ENCODE measurements at places on chromosomes 3 and 15.

- DNase-seq, result no peak
Observed at GRCh38 chr3:167228135-167228534, 152.0 kb downstream of the ZBBX start.

DNA sequence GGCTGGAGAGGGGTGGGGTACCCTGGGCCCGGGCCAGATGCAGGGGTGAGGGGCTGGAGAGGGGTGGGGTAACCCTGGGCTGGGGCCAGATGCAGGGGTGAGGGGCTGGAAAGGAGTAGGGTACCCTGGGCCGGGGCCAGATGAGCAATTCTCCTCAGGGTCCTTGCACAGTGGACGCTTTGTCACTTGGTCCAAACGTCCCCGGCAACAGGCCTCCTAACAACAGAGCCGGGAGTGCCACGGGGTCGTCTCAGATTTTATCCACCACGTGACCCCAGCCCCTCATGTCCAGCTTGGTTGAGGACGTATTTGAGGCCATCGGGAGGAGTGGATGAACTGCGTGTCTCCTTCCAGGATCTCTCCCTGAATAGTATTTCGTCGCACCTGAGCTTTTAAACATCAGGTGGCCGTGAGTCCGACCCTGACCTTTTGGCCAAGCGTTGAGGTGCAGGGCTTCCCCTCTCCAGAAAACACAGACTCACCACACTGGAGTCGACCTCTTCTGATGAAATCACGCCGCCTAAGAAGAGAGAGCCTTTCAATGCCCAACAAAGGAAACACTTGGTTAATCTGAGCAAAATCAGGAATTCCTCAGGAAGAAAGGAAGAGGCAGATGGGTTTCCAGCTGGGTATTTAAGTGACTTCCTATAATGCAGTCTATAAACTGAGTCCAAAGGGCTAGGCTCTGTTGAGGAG is 12.8 kb upstream of the LRRC15 start:
- DNase-seq, result no peak

- DNase-seq, result no peak
Observed at GRCh38 chr15:46270481-46271147, 635.8 kb downstream of the SQOR start.

DNA sequence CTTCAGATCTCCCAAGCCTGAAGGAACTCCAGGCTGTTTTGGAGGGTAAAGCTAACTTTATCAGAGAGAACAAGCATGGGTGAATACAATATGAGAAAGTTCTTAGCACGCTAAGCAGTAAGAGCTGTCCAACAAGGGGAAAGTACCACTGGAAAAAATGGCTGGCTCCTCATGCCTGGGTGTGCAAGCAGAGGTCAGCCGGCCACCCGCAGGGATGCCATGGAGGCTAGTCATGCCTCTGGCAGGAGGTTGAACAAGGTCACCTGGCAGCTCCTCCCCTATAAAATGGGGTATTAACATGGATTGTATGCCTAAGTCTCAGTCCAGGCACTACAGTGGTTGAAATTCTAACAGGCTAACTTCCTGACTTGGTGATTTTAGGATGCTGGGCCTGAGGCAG is 75.4 kb upstream of the SLC6A1 start:
- no peak for DNase-seq

DNA sequence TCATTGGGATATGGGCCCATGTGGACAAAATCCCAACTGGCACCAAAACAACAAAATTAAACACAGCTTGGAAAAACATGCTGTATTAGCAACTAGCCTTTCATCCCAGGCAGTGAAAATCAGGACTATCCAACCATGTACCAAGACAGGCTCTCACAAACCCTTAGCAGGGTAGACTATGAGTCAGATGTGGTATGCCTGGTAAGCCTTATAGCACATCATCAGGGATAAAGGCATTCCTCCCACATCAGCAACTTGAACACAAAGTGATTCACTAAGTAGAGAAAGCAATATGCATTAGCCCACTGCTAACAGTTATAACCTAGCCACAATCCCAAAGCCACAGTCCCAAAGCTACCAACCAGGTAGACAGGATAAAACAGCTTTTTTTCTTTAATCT is 8.0 kb downstream of the CEP152 start:
- DNase-seq, result no peak

- no peak for DNase-seq
Observed at GRCh38 chr3:191269289-191270085, 59.7 kb upstream of the CCDC50 start.

DNA sequence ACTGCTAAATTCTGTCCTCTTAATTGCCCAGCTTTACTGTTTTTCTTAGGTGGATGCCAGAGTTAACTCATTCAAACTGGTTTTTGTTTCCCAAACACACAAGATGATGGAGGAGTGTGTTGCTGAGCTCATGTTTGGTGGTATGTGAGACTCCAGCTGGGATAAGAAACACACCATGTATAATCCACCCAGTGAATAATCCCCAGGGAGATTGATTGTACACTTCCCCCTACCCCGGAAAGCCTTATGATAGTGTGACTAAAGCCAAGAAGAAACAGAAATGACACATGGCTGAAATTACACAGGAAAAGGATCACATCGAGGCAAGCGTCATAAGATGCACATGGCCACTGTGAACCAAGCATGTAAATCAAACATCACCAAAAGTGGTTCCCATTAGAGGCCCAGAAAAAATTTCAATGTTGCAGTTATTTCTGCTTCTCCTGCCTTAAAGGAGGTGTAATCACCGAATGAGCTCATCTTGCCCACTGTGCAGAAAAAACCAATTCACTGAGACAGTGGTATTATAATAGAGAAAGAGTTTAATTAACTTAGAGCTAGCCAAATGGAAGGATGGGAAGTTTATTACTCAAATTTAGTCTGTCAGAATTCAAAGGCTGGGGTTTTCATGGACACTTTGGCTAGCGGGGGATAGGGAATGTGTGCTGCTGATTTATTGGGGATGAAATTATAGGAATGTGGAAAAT is 56.7 kb upstream of the MAGI1 start:
- no peak for DNase-seq

DNA sequence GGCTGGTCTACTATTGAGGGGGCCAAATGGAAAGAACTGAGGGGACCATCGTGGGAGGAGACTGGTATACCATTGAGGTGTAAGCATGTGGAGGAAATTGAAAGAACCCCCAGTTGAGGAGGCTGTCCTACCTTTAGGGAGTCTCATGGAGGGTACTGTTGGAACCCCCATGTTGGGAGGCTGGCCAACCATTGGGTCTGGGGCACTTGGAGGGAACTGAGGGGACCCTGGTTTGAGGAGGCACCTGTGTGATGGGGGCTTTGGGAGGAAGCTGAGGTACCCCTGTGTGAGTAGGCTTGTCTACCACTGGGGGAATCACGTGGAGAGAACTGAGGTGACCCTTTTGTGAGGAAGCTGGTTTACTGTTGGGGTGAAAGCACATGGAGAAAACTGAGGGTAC is 157.5 kb downstream of the FBLN2 start:
- DNase-seq, result no peak

- no peak for DNase-seq
Observed at GRCh38 chr3:35665390-35666055, 26.2 kb downstream of the ARPP21 start.

DNA sequence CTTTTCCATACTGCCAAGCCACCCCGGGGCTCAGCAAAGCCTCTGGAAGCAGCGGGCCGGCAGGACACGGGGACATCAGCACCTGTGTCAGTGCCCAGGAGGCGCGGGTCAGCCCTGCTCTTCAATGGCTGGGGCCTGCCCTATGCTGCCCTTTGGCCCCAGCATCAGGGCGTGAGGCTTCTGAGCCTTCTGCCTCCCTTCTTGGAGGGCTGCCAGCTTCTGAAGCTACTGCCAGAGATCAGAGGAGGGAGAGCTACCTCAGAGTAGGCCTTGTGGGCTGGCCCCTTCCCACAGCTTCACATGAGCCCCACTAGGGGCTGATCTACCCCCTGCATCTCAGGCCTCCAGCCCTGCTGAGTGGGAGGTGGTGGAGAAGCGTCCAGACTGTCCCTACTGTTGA is 13.0 kb upstream of the TMEM115 start:
- no peak for DNase-seq

DNA sequence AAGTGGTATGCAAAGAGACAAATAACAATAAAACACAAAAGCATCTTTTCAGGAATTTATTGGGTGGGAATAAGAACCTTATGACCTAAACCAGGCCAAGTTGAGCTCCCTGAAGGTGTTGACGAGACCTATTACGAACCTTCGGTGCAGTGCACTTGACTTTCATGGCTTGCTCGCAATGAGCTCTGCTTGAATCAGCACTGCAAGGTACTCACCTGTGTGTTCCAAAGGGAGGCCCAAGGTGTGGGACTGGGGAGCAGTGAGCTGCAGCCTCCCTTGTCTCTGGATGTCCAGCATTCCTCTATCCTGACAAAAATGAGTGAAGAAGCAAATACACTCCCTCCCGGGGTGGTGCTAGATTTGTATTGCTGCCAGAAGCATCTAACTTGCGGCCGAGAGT is at the start of gene MDFIC2:
Gene MDFIC2, minus strand, starts transcription at position 303 of the 400 bp plus-strand sequence. CDS start 665 bp downstream, outside the sequence.
- no peak for DNase-seq

- no peak for DNase-seq
Observed at GRCh38 chr3:44109771-44110361, 131.8 kb upstream of the TOPAZ1 start.

GRCh38 chr3:175398676-175399075 is 539.5 kb downstream of the NAALADL2 start:
- DNase-seq, result no peak

DNA sequence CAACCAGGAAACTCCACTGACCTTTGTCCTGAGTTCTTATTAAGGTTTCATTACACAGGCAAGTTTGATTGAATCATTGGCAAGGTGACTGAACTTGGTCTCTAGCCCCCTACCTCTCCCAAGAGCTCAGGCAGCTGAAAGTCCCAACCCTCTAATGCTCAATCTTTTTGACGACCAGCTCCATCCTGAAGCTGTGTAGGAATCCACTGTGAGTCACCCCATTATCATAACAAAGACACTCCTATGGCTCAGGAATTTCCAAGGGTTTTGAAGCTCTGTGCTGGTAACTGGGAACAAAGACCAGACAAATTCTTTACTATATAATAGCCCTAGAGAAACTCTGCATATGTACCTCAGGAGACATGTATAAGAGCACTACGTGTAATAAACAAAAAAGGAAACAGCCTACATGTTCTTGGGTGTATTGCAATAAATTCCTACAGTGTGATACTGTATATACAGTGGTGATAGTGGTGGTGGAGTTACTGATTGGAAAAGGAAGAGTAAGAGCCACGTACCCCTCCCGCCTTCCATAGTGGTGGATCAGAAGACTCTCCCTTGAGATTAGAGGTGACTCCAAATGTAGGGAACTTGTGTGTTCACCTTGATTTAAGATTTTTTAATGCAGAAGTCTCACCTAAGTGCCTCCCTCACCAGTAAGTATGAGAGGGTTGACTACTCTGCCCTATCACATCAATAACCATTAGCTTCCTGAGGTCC is 116.6 kb downstream of the ST8SIA2 start:
- no peak for DNase-seq

GRCh38 chr3:38545550-38545949 is 49.4 kb downstream of the EXOG start:
- DNase-seq, result no peak

GRCh38 chr3:128397484-128397883 is 69.2 kb downstream of the DNAJB8 start:
- DNase-seq, result no peak

GRCh38 chr3:23740517-23740965 is 65.2 kb upstream of the UBE2E1 start:
- no peak for DNase-seq

GRCh38 chr3:65751123-65751700 is 287.5 kb downstream of the MAGI1 start:
- DNase-seq, result no peak

- DNase-seq, result no peak
Observed at GRCh38 chr15:52288986-52289385, 6.6 kb downstream of the MYO5C start.

DNA sequence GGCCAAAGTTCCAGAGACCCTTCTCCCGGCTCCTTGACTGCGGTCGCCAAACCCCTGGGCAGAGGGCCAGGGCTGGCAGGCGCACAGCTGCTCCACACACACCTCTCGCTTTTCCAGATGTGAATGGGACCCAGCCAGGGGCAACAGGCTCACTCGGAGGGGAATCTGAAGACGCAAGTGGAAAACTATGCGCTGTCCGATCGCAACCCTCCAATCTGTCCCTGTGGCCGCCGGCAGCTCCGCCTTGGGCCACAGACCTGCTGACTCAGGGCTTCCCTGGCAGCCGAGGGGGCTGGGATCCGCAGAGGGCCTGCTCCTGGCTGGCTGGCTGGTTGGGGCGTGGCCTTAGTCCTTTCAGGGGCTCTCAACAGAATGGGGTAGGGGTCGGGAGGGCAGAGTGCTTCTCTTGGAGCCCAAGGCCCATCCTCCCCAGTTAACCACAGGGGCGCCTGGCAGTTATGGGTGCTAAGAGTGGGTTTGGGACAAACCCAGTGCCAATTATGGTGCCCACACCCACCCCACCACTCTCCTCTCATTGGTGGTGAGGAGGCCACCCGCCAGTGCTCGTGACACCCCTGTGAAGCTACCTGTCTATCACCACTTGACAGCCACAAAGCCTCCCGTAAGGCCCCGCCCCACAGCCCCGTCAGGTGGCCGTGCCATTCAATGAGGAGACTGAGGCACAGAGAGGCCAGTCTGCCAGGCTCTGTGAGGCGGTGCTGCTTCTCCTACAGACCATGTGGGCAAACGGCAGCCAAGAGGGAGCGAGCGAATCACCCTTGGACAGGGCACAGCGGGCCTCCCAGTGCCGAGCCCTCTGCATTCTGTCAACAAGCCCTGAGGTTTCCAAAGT is 53.8 kb downstream of the IQSEC1 start:
- no peak for DNase-seq

DNA sequence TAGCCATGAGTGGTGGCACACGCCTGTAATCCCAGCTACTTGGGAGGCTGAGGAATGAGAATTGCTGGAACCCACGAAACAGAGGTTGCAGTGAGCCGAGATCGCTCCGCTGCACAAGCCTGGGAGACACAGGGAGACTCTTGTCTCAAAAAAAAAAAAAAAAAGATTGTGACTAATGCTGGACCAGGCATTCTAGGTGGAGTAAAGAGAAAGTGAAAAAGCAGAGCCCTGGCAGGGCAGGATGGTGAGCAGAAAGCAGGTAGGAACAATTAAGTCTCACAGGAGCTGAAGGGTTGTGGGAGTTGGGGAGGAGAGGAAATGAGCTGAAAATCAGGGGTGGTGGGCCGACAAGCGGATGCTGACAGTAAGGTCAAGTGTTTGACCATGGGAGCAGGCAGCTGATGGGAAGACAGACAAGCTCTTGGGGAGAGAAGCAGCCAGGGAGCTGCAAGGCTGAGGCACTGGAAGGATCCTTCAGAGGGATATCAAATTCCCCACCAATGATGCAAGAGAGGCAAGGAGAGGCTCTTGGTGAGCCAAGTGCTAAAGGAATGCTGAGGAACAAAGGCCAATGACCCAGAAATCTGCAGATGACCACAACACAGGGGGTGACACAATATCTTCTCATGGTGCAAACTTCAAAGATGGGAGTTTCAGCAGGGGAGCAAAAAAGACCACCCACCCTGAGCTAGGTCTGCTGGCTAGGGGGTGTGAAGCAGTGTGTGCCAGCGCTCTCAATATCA is 251.1 kb downstream of the ULK4 start:
- DNase-seq, result no peak

GRCh38 chr3:15941958-15942357 is 144.2 kb upstream of the ANKRD28 start:
- DNase-seq, result no peak

- no peak for DNase-seq
Observed at GRCh38 chr3:141605883-141606282, 119.1 kb downstream of the RASA2 start.
